ENCODE measurements at places on chromosomes 7 and 10. TPM values are rescaled to one million over a fixed set of nuclear protein-coding genes. Genes with fewer than 3 reads are reported as not detected.

PROSER2 gene
- total RNA-seq, result 15.5 TPM

ADARB2 gene
- 3.5 TPM for total RNA-seq

SOSTDC1 gene
- total RNA-seq, result 0.70 TPM

PLAU gene
- 8.8 TPM for total RNA-seq

AKR1E2 gene
- 2.8 TPM for total RNA-seq

GHRHR gene
- total RNA-seq, result not detected

PDIA4 gene
- 98.3 TPM for total RNA-seq

DDC gene
- total RNA-seq, result not detected

C10orf62 gene
- total RNA-seq, result not detected

POU6F2 gene
- 0.76 TPM for total RNA-seq

NUTM2B gene
- total RNA-seq, result 1.5 TPM

FRAT2 gene
- 22.3 TPM for total RNA-seq

STK31 gene
- total RNA-seq, result 0.67 TPM

DNA sequence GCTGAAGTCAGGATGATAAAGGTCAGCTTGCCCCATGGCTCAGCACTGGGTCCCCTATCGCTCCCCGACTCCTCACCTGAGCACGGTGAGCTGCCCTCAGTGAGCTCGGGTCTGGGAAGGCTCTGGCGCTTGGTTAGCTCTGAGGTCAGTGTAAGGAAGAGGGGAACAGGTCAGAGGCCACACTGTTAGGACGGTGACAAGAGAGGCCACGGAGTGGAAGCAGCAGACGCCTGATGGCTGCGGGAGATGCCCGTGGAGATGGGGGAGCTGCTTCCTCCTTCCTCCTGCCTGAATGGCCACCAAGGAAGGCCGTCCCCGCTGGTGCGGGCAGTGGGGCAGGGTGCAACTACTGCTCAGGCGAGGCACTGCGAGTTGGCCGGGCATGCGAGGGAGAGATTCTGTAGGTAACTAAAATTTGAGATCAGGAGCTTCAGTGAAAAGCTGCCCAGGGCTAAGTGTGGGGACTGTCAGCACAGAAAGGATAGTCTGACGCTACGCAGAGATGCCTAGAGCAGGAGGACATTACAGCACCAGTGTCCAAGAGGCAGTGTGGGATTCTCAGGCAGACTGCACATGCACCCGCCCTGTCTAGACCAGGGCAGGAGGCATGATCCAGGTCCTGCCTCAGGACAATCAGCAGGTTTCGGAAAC is 231.3 kb upstream of the GRB10 start:
- no peak for DNase-seq

DNA sequence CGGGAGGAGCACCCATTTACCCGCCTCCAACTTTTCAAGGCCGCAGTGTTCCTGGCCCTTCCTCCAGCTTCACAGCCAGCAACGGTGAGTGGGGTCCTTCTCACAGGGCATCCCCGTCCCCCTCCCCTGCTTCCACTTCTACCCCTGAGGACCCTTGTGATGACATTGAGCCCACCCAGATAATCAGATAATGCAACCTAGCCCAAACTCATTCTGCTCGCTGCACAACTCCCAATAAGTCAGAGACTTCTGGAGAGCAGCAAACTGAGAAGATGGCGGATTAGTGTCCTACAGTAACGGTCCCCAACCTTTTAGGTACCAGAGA is 74.5 kb downstream of the OAT start:
- DNase-seq, result no peak

DNA sequence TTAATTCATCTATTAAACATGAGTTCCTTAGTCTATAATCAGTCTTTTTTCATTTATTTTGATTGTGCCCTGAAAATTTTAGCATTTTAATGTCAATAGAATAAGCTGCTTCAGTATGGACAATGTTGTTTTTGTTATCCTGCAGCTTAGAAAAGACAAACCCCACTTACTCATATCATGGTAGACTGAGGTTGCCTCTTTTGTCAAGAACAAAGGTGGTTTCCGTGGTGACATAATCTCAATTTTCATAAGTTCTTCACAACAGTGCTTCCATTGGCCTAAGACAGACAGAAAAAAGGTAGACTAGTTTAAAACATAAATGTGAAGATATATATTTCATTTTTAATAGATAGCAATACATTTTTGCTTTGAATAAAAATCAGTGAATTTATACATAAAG is 69.1 kb downstream of the RTKN2 start:
- no peak for DNase-seq

- DNase-seq, result no peak
Observed at GRCh38 chr10:59905066-59905730, 1.2 kb downstream of the CCDC6 start.

DNA sequence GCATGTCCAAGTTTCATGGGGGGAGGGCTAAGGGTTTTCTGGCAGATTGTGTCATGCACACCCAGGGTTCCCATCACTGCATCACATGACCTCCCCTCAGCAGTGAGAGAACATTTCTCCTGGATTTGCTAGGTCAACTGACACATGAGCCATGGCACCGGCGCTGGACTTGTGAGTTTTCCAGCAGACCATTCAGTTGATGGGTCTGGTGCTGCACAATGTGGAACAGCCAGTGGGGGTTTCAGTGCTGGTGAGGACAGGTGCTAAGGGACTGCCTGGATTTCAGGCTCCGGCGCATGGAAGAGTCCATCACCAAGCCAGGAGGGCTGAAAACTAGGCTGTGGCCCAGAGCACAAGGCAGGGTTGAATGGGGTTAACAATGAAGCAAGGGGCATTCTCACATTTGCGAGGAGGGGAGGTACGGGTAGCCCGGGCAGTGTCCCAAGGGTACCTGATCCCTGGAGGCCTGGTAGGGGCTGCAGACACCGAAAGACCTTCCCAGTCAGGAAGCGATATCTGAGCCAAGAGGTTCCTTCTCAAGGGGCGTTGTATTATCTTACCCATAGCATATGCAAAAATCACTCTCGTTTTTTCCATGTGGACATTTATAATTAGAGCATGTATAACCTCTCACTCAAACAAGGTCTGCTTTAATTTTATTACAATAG is 203.0 kb downstream of the TNS3 start:
- no peak for DNase-seq

DNA sequence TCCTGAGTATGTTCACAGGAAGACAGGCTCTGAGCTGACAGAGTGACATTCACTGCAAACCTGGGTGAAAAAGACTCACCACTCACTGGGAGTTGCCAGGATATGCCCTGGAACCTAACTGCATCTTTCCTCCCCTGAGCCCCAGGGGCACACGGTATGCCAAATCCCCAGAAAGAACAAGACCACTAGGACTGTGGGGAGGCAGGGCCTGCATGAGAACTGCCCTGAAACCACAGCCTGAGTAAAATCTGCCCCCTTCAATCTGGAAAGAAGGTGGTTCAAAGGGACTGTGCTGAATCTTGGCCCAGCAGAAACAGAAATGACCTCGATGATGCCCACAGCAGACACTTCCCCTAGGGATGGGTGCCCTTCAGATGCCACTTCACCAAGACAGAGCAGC is 6.5 kb downstream of the FAM53B start:
- DNase-seq, result no peak

- no peak for DNase-seq
Observed at GRCh38 chr10:117112220-117112619, 25.9 kb downstream of the VAX1 start.

GRCh38 chr10:132876993-132877431 is 65.4 kb downstream of the CFAP46 start:
- DNase-seq, result no peak

GRCh38 chr7:106767498-106768323 is 97.4 kb upstream of the PIK3CG start:
- no peak for DNase-seq

DNA sequence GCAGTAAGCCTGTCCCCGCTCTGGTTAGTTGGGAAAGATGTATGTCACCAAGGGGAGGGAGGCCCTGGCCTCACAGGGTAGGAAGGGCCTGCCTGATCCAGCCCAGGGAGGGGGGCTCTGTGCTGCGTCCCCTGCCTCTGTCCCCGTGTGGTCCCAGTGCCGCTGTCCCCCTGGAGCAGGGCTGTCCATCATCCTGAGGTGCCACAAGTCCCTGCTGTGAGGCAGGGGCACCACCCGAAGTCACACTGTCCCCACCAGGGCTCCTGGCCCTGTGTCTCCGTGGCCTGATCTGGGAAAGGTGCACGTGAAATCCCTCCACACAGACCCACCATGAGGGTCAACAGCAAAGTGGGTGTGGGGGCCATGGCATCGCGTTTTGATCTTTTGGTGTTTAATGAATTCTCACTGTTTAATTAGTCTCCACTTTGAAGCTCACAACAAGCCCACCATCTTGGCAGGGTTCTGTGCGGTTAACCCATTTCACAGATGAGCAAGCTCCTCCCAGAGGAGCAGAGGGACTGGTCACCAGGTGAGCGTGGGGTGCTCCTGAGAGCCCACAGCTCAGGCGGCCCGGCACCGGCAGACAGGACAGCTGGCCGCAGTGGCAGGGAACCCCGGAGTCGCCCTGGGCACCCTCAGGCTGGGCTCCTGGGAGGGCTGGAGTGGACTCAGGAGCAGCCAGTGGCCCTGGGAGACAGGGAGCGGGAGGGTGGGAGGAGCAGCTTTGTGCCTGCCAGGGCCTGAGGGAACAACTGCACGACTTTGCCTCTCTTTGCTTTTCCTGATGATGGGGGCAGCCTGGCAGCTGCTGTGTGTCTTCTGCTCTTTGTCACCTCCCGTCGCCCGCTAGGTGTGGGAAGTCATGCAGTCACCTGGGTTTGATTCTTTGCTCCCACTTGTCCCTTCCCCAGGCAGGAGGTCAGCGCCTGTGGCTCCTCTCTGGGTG is 12.0 kb upstream of the CRYGN start:
- DNase-seq, result no peak

DNA sequence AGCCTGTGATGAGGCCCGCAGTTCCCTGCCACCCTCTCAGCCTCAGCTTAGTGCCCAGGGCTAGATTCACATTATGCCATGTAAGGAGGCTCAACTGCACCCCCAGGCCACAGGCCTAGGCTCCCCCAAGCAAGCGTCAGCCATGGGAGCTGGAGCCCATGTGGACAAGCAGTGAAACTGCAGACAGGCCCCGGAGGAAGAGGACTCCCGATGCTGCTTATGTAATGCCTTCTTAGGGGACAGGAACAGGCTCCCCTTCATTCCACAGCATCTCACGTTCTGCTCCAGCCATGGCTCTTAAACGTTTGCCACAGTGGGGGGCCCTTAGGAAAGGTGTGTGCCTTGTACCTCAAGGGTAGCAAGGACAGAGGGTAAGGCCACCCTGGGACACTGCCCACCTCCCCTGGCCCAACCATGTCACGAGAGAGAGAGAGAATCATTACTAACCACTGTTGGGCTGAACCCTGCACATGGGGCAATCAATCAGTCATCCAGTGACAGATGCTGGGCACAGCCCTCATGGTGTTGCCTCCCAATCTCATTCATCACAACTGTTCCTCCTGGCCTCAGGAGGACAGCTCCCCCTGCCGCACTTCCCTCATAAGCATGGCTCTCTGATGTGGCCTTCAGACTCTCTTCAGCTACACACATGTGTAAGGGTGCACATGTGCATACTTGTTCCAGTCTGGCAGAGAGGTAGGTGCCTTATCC is 263.0 kb downstream of the GRID1 start:
- no peak for DNase-seq

DNA sequence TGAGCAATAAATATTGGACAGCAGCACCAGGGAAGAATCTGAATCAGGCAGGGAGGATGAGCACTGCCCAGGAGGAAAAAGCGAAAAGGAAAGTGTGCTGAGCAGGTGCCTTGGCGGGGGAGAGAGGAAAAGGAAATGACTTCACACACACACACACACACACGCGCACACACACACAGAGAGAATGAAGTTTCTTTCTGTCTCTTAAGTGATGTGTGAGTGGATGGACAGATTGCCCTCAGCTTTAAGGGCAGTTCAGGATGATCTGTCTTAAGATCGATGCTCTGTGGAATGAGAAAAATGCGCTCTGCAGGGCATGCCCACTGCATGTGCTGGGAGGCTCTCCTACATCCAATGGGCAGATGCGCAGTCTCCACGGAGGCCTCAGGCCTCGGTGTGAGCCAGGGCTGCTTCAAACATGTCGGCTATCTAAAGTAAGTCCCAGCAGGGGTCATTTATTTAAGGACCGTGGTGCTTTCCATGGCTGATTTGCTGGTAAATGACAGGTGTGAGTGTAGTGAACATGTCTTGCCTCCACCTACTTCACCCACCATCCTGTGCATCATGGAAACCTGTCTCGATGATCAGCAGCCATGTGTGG is 2.5 kb upstream of the ACBD5 start:
- peak; percentile 42 for DNase-seq

DNA sequence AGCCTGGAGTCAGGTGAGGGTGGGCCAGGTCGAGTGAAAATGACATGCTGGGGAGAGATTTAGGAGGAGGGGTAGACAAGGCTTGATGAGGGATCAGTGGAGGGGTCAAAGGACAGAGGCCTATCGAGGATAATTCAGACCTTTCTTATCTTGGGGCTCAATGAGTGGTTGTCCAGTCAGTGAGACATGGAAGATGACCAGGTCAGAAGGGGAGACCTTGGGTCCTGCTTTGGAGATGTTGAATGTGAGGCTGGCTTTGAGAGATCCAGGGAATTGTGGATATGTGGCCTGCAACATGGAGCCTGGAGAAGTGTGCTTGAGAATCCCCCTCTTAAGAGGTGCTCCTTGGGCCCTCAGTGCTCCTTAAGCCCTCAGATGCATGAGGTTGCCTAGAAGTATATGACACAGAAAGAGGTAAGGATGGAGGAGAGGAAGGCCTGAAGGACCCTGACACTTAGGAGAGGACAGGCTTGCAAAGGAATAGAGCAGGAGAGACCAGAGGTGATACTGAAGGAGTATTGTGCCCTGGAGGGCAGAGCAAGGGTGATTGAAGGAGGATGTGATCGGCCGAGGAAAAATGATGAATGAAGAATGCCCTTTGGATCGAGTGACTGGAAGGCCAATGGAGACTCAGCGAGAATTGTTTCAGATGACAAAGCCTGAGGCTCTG is 129.8 kb upstream of the GPR26 start:
- DNase-seq, result no peak

GRCh38 chr7:41559426-41559825 is 143.5 kb downstream of the INHBA start:
- no peak for DNase-seq

DNA sequence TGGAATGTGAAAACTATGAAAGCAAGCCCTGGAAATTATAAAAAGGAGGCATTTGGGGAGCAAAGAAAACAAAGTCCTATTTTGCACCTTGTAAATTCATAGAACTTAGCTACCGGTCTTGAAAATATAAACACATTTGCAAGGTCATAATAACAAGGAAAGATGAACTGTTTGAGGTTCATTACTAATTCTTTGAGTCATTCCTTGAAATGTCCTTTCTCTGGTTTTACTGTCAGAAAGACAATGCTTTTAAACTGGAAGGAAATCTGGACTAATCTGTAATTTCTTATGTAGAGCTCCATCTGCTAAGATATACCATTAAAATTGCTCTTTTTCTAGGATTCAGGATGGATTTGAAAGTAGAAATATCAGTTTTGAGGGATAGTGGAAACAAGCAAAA is 1.4 kb downstream of the ERLIN1 start:
- DNase-seq, result no peak

- no peak for DNase-seq
Observed at GRCh38 chr10:78401624-78402367, 368.1 kb downstream of the RPS24 start.

DNA sequence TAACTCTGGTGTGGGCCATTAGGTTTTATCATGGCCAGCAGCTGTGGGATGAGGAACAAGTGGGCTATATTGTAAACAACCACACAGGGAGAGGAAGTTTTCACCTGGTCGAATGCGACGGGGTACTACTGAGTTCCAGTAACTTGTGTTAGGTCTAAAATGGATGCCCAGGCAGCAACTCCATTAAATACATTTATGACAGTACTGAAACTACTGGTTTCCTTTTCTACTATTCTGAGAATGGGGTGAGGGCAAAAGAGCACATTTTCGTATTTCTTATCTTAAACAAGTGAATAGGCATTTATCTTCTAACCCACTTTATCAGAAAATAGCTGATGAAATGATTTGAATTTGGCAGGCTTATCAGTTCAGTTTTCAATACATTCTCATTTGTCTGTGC is 109.7 kb downstream of the C1GALT1 start:
- no peak for DNase-seq

Data from esophagus squamous epithelium (tissue), 5 donors.